Astrocyte of the spinal cord (primary cell): ENCODE measurements at places on chromosomes 5 and 9.

GRCh38 chr9:135787776-135788575 is 86.0 kb downstream of the KCNT1 start:
- no peak for DNase-seq

DNA sequence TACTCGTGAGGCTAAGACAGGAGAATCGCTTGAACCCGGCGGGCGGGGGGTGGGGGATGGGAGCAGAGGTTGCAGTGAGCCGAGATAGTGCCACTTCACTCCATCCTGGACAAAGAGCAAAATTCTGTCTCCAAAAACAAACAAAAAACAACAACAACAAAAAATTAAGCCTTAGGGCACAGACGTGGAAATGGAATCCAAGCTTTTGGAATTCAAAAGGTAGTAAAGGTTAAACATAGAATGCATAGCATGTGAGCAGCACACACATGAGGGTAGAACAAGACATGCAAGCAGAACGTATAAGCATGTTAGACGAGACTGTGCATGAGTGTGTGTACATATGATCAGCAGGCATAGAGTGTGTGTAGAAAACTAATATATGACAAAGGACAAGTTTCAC is 68.0 kb downstream of the PTBP3 start:
- DNase-seq, result no peak

DNA sequence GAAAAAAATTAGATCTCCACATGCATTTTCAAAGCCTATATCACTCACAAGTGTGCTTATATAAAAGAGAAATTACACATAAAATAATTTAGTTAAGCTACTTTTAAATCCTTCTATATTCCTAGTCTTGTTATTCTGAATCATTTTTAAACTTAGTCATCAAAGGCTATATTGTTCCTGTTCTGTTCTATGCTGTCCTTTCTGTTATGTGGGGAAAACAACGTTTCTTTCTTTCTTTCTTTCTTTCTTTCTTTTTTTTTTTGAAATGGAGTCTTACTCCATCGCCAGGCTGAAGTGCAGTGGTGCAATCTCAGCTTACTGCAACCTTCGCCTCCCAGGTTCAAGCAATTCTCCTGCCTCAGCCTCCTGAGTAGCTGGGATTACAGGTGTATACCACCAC is 389.2 kb upstream of the FTMT start:
- DNase-seq, result no peak

- no peak for DNase-seq
Observed at GRCh38 chr5:181037365-181037861, 2.7 kb upstream of the BTNL9 start.

DNA sequence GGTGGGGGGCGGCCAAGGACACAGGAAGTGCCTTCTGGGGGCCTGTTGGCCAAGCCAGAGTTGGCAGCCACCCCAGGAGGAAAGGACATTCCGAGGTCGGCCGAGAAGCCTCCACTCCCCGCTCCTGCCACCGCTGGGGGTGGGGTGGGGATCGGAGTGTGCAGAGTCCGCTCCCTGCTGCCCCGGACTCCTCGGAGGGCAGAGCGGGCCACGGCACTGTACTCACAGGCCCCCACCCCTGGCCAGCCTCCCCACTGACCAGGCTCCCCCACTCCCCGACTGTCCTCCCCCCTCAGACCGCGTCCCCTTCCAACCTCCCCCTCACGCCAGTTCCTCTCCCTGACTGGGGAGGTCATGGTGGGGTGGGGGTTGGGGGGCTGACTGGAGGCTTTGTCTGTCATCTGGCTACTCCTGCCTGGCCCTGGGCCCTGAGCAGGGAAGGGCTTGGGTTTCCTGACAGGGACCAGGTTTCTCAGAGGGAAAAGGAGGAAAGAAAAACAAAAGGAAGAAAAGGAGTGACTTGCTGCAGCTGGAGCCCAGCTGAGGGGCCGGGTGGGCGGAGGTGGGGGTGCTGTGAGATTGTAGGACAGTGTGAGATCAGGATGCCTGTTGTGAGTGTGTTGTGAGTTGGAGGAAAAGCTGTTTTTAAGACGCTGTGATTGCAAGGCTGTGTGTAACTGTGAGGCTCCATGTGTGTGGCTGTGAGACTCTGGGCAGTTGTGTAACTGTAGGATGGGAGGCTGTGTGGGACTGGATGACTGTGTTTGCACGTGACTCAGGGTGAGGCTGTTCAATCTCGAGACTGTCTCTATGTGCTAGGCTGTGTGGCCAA is 29.7 kb downstream of the CNTFR start:
- DNase-seq, result no peak

DNA sequence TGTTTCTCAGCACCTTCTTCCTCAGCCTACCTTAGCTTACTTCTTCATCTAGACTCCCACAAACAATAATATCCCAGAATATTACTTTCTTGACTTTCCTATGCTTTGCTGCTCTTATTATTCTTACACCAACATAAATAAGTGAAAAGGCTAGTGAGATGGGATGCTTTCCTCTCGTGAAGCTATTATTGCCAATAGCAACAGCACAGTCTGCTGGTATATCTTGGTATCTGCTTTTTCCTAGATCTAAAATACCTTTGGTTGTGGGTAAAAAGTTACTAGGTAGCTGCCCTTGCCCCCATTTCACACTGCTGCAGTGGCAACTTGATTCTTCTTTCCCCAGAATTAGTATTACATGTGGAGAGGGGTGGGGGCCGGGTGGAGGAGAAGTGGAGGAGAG is 26.1 kb upstream of the GLIPR2 start:
- no peak for DNase-seq

DNA sequence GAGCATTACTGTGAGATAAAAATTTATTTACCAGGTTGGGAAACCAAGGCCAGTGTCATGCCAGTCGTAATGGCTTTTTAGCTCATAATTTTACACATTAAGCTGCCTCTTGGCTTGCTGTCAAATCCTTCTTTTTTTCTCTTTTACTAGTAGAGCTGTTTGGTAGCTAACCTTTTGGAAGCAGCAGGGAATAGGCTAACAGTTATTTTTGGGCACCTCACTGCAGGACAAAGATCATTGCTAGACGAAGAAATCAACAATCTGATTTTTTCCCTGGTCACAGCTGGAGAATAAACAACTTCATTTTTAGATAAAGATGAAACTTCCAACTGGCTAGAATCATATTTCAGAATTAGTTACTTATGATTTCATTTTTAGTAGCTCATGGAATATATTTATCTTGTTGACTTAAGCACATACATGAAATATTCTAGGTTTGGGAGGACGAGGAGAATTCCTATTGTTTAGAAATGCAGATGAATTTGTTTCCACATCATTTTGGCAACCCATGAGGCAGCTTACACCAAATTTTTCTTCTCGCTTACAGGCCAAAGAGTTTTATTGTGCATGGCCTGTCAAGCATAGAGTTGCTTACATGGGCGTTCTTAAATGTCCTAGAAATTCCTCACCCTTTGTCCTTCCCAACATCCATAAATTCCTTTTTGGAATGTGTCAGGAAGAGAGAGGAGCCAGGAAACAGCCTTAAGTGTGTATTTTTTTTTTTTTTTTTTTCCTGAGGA is 19.6 kb downstream of the TNC start:
- no peak for DNase-seq

DNA sequence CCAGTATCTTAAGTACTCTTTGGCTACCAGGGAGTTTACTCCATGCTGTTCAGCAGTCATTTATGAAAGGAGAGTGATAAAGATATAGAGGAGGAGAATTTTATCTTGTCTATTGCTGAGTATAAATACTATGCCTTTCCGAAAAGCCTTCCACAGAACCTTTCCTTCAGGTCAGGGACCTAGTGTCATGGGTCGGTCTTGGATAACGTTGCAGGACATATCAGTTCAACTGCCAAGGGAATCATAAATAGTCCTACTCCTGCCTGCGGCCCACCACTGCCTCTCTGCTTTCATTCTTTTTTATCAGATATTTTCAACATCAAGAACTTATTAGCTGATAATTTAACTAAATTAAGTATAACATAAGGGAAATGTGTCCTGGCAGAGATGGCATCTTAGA is 122.0 kb upstream of the CCDC152 start:
- DNase-seq, result no peak

- DNase-seq, result no peak
Observed at GRCh38 chr5:8598356-8598755, 729.4 kb downstream of the MTRR start.

DNA sequence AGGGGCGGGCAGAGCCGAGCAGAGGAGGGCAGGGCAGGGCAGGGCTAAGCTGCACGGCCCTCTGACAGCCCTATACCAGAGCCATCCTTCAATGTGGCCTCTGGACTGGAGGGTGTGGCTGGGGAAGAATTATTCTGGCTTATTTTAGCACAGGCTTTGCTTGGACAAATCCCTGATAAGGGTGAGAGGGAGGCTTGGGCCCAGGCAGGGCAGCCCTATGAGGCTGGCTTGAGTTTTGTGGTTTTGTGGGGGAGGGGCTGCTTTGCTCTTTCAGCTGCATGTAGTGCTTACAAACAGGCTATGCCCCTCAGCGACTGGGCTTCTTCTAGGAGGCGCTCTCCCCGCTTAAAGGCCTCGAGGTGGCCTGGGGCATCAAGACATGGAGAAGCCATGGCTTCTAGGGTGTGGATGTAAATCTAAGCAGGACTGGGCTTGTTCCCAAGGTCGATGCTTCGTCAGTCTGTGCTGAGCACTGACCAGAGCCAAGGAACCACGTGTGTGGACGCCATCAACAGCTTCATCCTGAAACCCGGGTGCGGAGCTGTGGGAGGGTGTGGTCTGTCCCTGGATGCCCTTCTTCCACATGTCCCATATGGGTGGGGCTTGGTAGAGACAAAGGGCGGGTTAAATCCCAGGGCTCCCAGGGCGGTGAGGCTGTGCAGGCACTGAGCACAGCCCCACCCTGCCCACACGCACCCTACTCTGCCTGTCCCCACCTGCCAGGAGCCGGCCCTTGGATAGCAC is 45.7 kb upstream of the IPPK start:
- DNase-seq, result no peak

DNA sequence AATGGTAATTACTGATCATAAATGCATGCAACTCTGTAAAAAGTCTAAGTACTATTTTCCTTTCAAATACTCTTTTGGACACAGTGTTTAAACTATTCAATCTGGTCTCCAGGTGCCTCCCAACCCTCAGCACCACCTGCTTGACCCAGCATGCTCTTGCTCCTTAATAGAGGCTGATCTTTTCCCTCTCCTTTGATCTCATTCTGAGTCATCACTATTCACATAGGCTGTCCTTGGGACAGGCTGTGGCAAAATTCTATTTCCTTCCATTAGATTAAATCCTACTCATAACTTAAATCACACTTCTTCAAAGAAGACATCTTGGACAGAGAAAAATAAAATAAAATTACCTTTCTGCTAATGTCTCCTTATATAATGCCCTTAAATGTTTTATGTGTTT is 199.4 kb upstream of the ST8SIA4 start:
- DNase-seq, result peak; percentile 9

- DNase-seq, result peak; percentile 60
Observed at GRCh38 chr5:32531885-32532520, 53.4 kb upstream of the SUB1 start.

GRCh38 chr9:88775037-88775471 is 216.2 kb upstream of the S1PR3 start:
- DNase-seq, result peak; percentile 93

GRCh38 chr5:175560011-175560410 is 81.7 kb downstream of the SFXN1 start:
- no peak for DNase-seq

DNA sequence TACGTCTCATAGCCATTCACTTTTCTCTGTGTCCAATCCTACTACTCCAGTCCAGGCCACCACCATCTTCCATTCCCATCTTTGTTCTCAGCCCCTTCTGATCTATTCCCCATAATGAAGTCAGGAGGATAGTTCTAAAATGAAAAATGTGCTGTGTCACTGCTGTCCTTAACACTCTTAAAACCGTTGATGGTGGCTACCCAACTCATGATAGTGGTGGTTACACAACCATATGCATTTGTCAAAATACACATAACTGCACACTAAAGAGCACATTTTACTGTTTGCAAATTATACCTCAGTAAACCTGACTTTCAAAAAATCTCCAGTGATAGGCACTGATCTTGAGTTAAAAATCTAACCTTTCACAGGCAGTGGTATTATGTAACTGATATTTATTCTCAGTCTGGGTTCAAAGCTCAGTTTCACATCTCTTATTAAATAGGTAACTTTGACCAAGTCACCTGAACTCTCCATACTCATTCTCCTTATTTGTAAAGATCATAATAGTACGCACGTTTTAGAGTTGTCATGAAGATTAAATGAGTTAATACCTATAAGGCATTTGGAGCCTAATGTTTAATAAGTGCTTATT is 24.6 kb upstream of the ADRB2 start:
- DNase-seq, result no peak

DNA sequence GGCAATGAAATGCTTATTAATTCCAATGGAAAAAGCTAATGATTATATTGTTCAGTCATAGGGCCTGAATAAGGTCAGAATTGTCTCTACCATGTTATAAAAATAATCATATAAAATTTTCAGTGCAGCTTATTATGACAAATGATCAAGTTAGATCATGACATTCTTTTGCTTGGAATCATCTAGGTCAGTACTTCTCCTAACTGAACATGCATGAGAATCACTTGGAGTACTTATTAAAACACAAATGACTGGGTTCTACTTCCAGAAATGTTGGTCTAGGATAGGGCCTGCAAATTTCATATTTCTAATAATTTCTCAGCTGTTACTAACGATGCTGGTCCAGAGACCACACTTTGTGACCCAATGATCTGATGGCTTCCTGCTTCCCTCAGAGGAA is 806.0 kb upstream of the ZNF608 start:
- DNase-seq, result no peak

DNA sequence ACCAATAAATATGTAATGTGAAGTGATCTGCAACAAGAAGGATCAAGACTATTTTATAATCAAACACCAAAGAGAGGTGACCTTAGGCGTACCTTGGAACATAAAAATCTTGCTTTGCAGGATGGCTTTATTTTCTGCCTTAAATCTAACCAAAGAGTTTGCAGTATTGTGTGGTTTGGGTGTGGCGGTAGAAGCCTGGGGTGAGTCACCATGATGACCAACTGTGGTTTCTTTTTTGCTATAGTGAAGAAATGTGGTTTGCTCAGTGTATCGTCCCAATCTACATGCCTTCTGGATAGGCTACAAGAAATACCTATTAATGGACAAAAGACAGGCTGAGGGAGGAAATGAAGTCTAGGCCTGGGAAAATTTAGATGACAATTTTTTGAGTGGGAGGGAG is 5.1 kb upstream of the CAST start:
- peak; percentile 96 for DNase-seq

DNA sequence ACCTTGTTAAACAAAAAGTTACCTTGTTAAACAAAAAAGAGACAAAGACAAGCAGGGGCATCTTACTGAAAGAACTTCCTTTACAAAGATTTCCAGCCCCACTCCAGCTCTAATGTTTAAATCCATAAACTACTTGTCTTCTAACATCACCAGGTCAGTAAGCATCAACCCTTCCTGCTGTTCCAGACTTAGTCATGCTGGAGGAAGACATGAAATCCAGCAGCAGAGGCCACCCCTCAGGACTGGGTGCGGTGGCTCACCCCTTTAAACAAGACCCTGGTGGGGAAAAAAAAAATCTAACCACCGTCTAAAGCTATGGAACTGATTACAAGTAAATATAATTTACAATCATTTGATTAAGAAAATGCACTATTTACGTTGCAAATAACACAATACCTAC is 9.1 kb downstream of the PDCL start:
- DNase-seq, result peak; percentile 69
